Stimulated activated CD8-positive, alpha-beta memory T cell treated with anti-CD3 and anti-CD28 coated beads, Interleukin-15, amount 100 ng/mL, for 24 hours (primary cell): ENCODE measurements at places on chromosomes 3 and 15.

DNA sequence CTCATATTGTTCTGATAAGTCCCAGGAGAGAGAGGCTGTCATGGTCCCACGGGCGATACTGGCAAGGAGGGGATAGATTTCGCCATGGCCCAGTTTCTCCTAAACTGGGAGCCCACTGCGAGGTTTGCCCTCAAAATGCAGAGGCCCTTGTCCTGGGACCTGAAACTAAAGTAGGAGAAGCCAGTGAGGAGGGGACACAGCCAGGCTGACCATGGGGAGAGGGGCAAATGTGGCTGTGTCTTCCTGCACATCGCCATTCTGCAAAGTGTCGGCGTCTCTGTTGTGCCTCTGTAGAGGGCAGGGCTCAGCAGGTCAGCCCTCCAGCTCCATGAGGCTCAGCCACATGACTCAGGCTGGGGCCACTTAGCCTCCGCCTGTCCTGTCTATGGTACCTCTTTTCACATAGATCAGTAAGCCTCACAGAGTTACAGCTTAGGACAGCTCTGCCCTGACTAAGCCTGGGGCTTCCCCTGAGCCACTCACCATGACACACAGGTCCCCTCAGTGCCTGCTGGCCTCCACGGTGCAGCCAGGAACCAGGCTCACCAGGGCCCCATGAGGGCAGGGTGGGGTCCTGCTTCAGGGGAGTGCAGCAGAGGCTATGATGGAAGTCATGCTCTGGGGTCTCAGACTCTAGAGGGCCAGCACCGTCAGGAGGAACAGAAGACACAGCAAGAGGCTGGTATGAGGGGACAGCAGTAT lies 28.6 kb upstream of the PLXNA1 start:
- no peak for DNase-seq

DNA sequence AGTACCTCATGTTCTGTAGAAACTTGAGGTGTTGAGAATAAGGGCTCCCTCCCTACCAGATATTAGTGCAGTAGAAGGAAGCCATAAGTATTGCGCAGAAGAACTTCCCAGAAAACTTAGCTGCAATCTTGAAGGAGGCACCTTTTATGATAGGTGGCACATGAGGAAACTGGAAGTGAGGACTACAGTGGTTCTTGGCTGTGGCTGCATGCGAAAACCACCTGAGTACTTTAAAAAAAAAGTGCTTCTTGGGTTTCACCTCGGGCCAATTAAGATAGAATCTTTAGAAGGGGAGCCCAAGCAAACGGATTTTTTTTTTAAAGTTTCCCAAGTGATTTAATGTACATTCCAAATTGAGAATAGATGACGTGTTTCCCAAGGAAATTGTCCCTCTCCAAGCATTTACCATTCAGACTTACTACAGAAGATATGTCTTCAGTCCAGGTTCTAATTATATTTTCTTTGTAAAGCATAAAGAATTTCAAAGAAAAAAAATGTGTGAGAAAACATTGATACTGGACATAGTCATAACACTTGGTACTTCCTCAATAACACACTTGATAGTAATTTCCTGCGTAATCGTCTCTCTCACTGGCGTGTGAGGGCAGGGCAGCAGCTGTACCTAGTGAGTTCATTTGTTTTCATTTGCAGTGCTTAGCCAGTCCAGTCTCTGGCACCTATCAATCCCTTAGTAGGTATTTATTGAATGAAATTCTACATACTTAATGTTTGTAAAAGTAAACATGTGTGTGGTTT lies 12.3 kb upstream of the NR1I2 start:
- no peak for DNase-seq

DNA sequence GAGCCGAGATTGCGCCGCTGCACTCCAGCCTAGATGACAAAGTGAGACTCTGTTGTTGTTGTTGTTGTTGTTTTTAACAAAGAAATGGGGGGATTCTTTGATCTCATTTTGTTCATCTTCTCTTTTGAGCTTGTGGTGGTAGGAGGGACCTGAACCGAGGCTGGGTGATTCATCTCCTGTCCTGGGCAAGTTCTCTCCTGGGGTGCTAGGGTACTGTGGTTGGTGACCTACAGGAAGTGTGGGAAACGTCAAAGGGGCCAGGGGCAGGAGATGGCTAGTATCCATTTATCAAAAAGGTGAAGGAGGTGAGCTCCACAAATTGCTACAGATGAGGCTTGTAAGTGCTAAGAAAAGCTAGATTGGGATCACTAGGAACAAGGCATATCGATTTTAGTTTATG lies 14.3 kb downstream of the PPCDC start:
- DNase-seq: no peak

GRCh38 chr3:184993394-184993793 lies 159.5 kb downstream of the C3orf70 start:
- DNase-seq: no peak

DNA sequence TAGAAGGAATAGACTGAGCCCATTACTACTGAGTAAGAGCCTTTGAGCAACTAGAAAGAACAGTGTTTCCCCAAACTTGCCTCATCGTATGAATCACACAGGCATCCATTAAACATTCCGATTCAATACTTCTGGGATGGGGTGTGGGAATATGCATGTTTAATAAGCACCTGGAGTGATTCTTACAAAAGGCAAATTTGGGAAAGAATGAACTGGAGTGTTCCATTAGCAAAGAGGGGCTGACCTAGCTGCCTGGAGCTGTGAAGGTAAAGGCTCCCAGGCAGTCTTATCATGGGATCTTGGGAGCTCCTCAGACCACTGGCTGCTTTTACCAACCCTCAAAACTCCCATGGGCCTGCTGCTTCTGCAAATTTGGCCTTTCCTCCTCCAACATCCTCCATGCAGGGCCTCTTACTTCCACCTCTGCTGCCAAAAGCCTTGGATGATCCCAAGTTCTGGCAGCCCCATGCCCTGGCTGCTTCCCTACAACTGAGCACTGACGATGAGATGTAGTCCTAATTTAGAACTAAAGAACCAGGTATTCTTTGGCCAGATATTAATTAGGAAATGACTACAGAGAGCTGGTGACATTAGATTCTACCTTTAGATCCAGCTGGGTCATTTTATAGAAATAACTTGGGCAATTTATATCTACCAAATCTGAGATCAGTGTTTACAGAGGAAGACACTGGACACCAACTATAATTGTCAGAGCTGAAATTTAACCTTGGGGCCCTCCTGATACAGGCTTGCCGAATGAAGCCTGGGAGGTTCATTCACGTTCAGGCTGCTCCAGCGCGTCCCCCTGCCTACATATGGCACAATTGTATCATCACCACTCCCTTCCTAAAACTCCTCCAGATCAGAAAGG lies 11.2 kb upstream of the HOMER2 start:
- no peak for DNase-seq

DNA sequence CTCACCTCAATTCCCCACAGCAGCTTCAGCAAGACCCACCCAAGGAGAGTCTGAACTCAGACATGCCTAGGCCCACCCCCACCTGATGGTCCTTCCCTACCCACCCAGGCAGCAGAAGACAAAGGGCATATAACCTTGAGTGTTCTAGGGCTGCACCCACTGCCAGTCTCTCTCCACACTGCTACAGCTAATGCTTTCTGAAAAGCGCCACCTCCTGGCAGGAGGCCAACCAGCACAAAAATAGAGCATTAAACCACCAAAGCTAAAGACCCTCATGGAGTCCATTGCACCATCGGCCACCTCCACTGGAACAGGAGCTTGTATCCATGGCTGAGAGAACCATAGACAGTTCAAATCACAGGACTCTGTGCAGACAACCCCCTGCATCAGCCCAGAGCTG lies 11.3 kb upstream of the RPL39L start:
- peak; percentile 29 for DNase-seq

DNA sequence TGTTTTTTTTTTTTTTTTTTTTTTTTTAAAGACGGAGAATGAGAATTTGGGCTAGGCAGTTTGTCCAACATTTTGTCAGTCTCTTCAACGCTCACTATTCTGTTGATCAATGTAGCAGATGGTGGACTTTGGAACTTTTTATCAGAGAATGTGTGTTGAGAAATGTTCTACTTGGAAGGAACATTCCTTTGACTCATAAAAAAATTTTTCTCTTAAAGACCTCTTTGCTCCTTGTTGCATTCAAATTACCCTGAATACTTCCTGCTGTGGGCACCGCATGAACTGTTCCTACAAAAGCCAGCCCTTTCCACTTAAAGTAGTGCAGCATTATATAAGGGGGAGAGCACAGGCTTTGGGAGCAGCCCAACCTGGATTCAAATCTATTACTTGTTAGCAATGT lies 182.9 kb downstream of the AKAP13 start:
- DNase-seq: no peak

GRCh38 chr15:42152196-42152920 lies 4.1 kb downstream of the PLA2G4F start:
- no peak for DNase-seq

DNA sequence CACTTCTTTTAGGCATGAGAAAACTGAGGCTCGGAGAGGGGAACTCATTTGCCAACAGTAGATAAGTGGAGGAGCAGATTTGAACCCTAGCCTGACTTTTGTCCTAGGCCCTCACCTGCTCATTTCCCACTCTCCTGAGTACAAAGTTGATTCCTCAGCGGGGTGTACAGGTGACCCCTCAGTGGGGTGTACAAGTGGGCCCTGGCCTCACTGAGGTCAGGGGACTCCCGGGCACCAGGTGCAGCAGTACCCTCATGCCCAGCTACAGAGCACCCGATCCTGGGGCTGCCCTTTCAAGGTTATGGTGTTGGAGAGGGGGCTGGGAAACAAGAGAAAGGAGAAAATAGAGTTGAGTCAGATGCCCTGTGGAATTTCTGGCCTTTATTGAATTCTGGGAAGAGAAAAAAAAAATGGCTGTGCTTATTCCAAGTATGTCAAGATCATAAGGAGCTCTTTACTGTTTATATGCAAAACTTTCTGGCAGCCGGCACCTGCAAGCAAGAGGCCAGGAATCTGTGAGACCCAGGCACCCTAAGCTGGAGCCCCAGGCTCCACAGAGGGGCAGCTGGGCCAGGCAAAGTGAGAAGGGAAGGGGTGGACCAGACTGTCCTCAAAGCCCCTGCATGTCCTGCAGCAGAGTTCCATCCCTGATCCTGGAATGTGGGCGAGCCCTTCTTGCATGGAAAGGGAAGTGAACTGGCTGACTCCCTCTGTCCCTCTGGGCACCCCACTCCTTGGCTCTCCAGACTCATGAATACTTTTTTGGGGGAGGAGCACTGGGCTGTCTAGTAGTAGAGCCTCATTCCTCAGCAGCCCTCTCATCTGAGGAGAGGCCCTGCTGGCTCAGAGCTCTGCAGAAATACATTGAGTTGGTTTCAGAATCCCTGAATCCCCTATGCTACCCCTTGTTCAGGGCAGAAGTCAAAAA lies 43.1 kb downstream of the AMOTL2 start:
- no peak for DNase-seq

DNA sequence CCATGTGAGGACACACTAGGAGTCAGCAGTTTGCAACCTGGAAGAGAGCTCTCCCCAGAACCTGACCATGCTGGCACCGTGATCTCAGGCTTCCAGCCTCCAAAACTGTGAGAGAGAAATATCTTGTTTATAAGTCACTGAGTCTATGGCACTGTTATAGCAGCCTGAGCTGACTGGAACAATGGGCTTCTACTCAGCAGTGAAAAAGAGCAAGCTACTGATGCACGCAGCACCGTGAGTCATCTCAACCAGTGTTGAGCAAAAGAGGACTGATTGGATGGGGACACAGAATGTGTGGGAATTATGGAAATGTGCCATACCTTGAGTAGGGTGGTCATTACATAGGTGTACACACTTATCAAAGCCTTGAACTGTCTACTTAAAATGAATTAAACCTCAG lies 230.4 kb downstream of the PLCL2 start:
- DNase-seq: no peak

DNA sequence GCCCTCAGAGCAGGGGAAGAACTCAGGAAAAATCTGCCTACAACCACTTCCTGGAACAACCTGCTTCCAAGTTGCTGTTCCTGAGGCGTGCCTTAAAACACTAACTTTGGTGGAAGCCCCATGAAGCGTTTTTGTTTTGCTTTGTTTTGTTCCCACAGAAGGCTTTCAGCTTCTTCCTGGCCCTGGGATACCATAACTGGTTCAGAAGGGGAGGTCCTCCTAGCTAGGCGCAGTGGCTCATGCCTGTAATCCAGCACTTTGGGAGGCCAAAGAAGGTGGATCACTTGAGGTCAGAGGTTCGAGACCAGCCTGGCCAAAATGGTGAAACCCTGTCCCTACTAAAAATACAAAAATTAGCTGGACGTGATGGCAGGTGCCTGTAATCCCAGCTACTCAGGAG lies 1.2 kb upstream of the IP6K1 start:
- no peak for DNase-seq

DNA sequence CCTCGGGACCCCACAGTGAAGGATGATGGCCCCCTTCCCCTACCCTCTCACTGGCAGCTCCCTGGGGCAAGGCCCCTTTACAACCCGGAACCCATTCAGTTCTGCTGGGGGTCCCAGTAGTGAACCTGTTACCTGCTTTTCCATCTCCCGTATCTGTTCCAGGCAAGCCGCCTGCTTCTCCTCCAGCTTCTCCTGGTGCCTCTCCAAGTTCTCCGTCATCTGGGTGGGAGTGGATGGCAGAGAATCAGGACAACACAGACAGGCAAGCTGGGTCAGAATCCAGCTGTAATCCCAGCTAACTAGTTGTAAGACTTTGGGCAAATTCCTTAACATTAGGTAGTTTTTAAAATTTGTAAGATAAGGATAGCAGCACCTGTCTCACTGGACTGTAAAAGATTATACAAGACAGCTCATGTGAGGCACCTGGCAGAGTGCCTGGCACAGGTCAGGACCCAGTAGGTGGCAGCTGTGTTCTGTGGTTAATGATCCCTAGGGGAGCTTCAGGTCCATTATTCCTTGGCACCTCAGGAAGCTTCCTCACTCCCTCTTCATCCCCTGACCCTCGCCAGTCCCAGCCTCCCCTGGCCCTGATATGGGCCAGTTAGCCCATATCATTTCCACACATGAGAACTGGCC lies 6.4 kb upstream of the ANKRD63 start:
- DNase-seq: no peak

DNA sequence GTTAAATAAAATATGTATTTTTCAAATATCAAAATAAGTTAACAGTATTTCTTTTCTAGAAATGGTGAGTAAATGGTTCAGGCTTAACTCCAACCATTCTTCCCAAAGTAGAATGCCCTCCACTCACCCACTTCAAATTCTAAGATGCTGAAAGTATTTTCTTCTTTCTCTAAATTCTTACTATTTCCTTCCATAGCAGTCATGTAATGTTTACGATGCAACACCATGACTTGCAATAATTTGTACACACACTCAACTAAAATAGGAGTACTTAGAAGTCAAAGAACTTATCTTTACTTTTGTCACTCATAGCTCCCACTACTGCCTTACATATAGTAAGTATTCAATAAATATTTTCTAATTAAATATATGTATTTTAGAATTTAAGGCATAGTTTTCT lies 65.0 kb downstream of the AQR start:
- DNase-seq: no peak

DNA sequence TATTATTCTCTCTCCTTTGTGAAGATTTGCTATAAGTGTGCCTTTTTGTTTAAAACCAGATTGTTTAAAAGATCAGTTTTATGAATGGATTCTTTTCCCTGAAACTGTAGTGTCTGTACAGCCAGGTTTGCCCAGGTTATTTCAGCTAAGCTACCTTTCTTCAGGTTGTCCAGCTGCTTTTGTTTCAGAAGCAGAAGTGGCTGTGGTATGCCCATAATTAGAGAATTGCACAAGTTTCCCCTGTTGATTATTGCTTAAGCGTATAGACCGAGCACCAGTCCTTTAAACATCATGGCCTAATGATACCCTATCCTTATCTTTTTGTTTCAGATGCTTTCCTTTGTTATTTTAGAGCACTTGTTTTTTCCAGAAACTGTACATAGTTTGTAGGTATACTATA lies 10.2 kb downstream of the ASB7 start:
- DNase-seq: no peak

- DNase-seq: no peak
These were observed 837.9 kb downstream of the OTOL1 start for GRCh38 chr3:162334537-162334936.
